Lower lobe of right lung (tissue), 2 donors: ENCODE measurements at places on chromosomes 1 and 21. TPM values are rescaled to one million over a fixed set of nuclear protein-coding genes. Genes with fewer than 3 reads are reported as not detected.

DNA sequence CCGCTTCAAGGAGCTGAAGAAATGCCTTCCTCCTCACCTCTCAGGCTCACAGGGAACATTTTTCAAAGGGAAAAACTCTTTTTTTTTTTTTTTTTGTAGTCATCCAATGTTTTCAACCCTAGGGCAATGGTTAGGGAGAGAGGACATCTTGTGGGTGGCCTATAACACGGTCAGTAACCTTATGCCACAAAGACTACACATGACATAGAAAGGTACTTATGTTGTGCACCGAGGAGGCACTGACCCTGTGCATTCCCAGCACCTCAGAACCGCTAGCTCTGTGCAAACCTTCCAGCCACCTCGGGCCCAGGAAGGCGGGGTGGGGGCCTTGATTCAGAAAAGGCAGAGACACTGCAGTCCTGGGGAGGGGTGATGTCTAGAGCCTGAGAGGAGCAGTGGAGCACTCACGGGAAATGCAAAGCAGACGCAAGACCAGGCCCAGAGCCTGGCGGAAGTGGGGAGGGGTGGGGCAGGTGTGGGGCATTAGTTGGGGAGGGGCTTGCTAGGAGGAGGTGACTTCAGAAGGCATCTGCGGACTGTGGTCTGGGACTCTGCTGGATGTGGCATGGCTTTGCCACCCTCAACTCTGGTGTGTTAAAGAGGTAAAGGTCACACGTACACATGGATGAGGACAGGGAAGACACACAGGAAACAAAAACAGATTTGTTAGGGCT, 68.6 kb downstream of the MDM4 start:
- no peak for DNase-seq
- H3K27ac ChIP-seq: no peak overlapping the region
- H3K4me1 ChIP-seq: no peaks in the 10 kb centered on the region
- no peaks in the 10 kb centered on the region for H3K36me3 ChIP-seq
- H3K4me3 ChIP-seq: no peak overlapping the region

GRCh38 chr1:66982561-66983260, 57.9 kb downstream of the MIER1 start:
- peaks cover 86% of the 10 kb centered on the region for H3K36me3 ChIP-seq
- no peak for DNase-seq
- H3K27me3 ChIP-seq: no peaks in the 10 kb centered on the region
- peaks cover 22% of the 10 kb centered on the region for H3K4me1 ChIP-seq
- no peak overlapping the region for H3K4me3 ChIP-seq

GRCh38 chr1:23757812-23758211, 14.5 kb downstream of the ELOA start:
- no peak overlapping the region for H3K4me3 ChIP-seq
- H3K4me1 ChIP-seq: peaks cover 6% of the 10 kb centered on the region
- no peak overlapping the region for H3K27ac ChIP-seq
- no peak for DNase-seq
- H3K36me3 ChIP-seq: peaks cover 99% of the 10 kb centered on the region
- H3K27me3 ChIP-seq: no peaks in the 10 kb centered on the region

DNA sequence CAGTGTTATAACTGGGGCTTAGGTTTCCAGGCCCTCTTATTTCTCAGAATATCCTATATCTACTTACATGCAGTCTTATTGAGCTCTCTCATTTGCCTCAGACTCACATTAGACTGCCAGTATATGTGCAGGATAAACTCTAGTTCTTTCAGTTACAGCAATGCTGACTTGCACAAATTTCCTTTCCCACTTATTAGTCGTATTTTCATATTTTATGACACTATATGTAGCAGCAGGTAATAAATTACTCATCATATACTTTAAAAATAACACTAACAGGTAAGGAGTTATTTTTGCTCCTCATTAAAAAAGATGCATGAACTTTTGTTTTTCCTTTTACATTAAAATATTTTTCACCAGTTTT, 65.7 kb downstream of the GADD45A start:
- H3K4me1 ChIP-seq: peaks cover 43% of the 10 kb centered on the region
- H3K27ac ChIP-seq: no peak overlapping the region
- no peak for DNase-seq
- H3K4me3 ChIP-seq: no peak overlapping the region
- no peaks in the 10 kb centered on the region for H3K36me3 ChIP-seq
- H3K27me3 ChIP-seq: no peaks in the 10 kb centered on the region

DNA sequence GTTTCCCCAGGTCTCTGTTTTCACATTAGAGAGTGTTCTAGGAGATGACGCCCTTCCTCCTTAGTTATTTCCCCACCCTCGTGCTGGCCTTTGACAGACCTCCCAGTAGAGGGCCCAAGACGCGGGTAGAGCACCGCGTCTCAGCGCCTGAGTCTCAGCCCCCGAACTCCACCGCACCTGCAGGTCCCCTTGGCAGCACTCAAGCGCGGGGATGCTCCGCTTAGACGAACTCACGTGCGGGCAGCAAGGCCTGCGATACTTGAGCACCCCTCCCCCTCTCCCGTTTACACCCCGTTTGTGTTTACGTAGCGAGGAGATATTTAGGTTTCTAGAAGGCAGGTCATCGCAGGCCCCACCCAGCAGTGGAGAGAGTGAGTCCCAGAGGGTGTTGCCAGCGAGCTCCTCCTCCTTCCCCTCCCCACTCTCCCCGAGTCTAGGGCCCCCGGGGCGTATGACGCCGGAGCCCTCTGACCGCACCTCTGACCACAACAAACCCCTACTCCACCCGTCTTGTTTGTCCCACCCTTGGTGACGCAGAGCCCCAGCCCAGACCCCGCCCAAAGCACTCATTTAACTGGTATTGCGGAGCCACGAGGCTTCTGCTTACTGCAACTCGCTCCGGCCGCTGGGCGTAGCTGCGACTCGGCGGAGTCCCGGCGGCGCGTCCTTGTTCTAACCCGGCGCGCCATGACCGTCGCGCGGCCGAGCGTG, at the start of gene CD55:
Gene CD55 (plus strand): TSS at position 600 of the 711 bp plus-strand sequence. CDS start 88 bp downstream, at position 688.
- peak within 1 kb of the TSS; percentile 98 for H3K27ac ChIP-seq
- no peaks in the 10 kb centered on the region for H3K27me3 ChIP-seq
- H3K4me1 ChIP-seq: peaks cover 47% of the 10 kb centered on the region
- peak within 1 kb of the TSS; percentile 71 for H3K4me3 ChIP-seq
- H3K36me3 ChIP-seq: peaks cover 23% of the 10 kb centered on the region
- DNase-seq: peak; percentile 99

GRCh38 chr21:45207839-45208626, 79.7 kb downstream of the POFUT2 start:
- no peak overlapping the region for H3K27ac ChIP-seq
- peaks cover 78% of the 10 kb centered on the region for H3K36me3 ChIP-seq
- no peaks in the 10 kb centered on the region for H3K27me3 ChIP-seq
- no peak overlapping the region for H3K4me3 ChIP-seq
- DNase-seq: no peak

DNA sequence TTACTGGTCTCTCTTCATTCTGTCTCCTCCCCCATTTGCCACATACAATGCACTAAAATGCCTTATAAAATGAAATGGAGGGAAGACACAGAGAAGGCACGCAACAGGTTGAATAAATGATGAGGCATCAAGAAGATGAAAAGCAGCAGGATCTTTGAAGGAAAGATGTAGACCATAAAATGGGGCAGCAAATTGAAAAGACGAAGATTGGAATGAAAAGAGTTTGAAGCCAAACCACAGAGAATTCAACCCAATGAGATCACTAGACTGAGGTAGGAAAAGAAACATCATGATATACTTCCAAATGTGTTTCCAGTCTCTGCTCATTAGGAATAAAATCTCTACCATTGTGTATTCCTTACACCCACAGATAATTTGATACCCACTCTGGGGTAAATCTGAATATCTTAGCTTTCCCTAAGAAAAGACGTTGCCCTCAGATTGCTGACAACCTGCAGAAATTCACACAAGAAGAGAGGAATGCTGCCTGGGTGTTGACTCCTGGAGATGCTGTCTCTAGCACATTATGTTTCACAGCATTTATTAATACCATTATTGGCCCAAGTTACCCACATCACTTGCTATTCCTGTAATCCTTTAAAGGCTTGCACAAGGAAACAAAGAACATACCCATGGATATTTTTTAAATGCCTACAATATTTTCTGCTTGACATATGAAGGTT, 230.9 kb downstream of the LTN1 start:
- no peaks in the 10 kb centered on the region for H3K36me3 ChIP-seq
- DNase-seq: no peak
- H3K4me3 ChIP-seq: no peak overlapping the region
- no peaks in the 10 kb centered on the region for H3K4me1 ChIP-seq

Gene RPTN
- total RNA-seq: not detected

DNA sequence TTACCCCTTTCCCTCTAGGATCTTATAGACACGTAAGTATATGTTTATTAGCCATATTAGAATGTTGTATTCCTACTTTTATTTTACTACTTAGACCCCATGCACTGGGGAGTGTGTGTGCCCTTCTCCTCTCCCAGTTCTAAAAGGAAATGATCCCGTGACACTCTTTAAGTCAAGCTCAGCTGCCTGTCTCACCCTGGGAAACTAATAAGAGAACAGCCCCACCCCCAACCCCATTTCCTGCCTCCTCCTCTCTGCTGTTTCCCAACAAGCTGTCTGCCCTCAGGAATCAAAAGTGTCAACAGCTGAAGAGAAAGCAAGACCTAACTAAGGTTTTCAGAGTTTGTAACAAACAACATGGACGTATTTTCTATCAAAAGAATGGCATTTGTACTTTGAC, 92.6 kb upstream of the VAV3 start:
- H3K27me3 ChIP-seq: no peaks in the 10 kb centered on the region
- H3K4me3 ChIP-seq: no peak overlapping the region
- H3K36me3 ChIP-seq: no peaks in the 10 kb centered on the region
- DNase-seq: peak; percentile 72
- peaks cover 57% of the 10 kb centered on the region for H3K4me1 ChIP-seq

DNA sequence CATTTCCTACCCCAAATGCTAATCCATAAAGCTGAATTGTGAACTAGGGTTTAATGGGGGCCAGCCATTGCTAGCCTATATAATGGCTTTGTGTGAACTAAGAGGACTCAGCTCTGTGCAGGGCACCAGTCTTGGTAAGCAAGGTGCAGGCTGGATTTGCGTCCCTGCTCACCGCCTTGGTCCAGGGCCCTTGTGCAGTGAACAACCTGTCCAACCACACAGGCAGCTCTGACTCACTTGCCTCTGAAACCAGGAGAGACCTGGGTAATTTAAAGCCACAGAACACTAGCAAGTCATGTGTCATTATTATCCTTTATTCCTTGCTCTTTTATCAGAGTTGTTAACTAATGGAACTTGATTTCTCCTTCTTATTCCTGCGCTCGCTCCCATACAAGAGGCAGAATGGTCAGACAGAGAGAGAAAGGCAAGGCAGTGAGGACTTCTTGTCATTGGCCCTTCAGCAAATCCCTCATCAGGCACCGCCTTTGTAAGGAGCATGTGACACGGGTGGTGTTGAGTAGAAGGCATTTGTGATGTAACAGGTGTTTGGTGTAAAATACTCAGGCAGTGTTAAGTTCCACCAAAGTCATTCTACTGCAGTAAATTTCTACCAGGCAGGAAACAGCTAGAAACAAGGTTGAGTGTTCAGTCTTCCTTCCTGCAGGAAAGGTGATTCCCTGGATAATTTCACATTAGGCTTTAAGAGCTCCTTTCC, 67.3 kb upstream of the OLIG2 start:
- H3K36me3 ChIP-seq: no peaks in the 10 kb centered on the region
- H3K4me1 ChIP-seq: no peaks in the 10 kb centered on the region
- H3K4me3 ChIP-seq: no peak overlapping the region
- peaks cover 51% of the 10 kb centered on the region for H3K27me3 ChIP-seq
- H3K27ac ChIP-seq: no peak overlapping the region

GRCh38 chr1:149936992-149937705, 470 bp upstream of the MTMR11 start:
- H3K27ac ChIP-seq: peak overlapping the region; percentile 62
- peaks cover 48% of the 10 kb centered on the region for H3K4me1 ChIP-seq
- no peak for DNase-seq
- H3K4me3 ChIP-seq: peak overlapping the region; percentile 56
- no peaks in the 10 kb centered on the region for H3K36me3 ChIP-seq

Gene MAP3K21
- total RNA-seq: 9.2 TPM

GRCh38 chr1:43277116-43277876, 7.5 kb downstream of the TMEM125 start:
- DNase-seq: peak; percentile 37
- H3K4me1 ChIP-seq: peaks cover 5% of the 10 kb centered on the region
- H3K36me3 ChIP-seq: no peaks in the 10 kb centered on the region
- no peaks in the 10 kb centered on the region for H3K27me3 ChIP-seq
- no peak overlapping the region for H3K27ac ChIP-seq

Gene CGN
- 52.9 TPM for total RNA-seq

DNA sequence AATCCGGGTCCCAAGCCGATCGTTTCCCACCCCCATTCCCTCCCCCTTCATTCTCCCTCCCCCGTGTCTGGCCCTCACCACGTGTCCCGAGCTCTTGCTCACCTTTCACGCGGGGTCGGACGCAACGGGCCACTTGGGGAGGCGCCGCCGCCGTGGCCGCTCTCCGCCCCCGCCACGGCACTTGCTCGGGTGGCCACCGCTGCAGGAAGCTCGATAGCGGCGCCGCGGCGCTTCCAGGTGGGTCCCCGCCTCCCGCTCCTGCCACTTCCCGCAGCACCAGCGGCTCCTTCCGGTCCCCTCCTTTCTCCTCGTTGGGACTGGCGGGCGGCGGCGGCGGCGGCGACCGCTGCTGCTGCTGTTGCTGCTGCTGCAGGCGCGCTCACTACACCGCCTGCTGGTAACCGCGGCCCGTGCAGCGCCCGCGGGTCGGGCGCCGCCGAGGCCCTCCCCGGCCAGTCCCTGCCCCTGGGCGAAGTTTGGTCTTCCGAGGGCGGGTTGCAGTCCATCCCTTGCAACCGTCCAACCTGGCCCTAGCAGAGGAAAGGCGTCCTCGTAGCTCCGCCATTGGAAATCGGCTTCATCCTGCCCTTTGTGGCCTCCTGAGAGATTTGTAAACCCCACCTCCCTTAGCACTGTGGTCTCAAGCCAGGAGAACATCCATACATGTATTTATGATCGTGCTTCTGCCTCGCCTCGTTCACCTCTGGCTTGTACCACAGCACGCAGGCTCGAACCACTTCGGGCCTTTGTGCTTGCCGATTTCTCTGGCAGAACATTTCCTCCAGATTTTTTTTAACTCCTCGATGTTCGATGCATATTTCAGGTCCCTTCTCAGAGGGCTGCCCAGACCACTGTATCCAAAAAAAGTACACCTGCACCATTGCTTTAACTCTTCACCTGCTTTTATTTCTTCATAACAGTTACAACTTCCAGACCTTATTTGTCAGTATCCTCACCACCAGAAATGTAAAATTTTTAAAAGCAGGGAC, 996 bp upstream of the ZZZ3 start:
- peak overlapping the region; percentile 94 for H3K27ac ChIP-seq
- H3K4me1 ChIP-seq: peaks cover 20% of the 10 kb centered on the region
- peak; percentile 95 for DNase-seq
- H3K27me3 ChIP-seq: no peaks in the 10 kb centered on the region
- no peaks in the 10 kb centered on the region for H3K36me3 ChIP-seq

DNA sequence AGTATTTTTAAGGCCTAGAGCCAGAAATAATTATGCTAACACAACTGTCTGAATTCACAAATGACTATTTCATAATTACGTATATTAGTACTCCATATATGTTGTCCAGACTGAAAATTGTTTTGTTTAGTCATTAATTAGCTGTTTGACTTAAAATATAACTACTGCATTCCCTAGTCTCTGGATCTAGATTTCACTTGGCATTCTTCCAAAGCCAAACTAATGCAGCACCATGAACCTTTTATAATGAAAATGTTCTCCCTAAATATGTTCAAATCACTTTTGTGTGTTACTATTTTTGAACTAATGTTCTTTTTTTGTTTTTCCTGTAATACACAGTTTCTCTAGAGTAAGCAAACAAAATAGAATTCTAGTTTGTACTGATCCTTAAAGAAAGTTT, 46.1 kb downstream of the CAMTA1 start:
- no peak overlapping the region for H3K27ac ChIP-seq
- H3K4me3 ChIP-seq: no peak overlapping the region
- H3K36me3 ChIP-seq: no peaks in the 10 kb centered on the region
- no peak for DNase-seq

Gene NMNAT2
- total RNA-seq: 0.62 TPM

Gene CNTN2
- not detected for total RNA-seq
